ENCODE measurements at places on chromosomes 13 and 19. TPM values are rescaled to one million over a fixed set of nuclear protein-coding genes. Genes with fewer than 3 reads are reported as not detected.

Gene MBD3L3
- not detected for total RNA-seq

- no peak for DNase-seq
Observed at GRCh38 chr13:98768522-98768921, 16.1 kb upstream of the SLC15A1 start.

- DNase-seq: no peak
Observed at GRCh38 chr19:40009674-40010073, 12.8 kb downstream of the ZNF546 start.

Gene PALM
- not detected for total RNA-seq

- no peak for DNase-seq
Observed at GRCh38 chr19:33273881-33274662, 28.3 kb downstream of the CEBPA start.

Gene RUBCNL
- not detected for total RNA-seq

- no peak for DNase-seq
Observed at GRCh38 chr19:8307400-8307964, 676 bp downstream of the CD320 start.

- peak; percentile 89 for DNase-seq
Observed at GRCh38 chr13:97257800-97258799, 36.0 kb downstream of the MBNL2 start.

GRCh38 chr13:100751826-100752225 is 77.2 kb upstream of the TMTC4 start:
- no peak for DNase-seq

DNA sequence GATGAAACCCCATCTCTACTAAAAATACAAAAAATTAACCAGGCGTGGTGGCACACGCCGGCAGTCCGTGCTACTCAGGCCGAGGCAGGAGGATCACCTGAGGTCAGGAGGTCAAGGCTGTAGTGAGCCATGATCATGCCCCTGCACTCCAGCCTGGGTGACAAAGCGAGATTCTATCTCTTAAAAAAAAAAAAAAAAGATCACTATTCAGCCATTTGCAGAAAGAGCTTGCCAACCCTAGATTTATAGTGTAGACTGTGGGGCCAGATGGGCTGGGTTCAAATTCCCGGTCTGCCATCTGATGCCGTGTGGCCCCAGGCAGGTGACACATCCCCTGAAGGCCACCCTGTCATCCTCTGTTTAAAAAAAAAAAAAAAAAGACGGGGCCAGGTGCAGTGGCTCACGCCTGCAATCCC is 28.9 kb downstream of the SMIM24 start:
- DNase-seq: no peak

GRCh38 chr13:27242702-27243101 is 8.7 kb upstream of the RPL21 start:
- DNase-seq: no peak

DNA sequence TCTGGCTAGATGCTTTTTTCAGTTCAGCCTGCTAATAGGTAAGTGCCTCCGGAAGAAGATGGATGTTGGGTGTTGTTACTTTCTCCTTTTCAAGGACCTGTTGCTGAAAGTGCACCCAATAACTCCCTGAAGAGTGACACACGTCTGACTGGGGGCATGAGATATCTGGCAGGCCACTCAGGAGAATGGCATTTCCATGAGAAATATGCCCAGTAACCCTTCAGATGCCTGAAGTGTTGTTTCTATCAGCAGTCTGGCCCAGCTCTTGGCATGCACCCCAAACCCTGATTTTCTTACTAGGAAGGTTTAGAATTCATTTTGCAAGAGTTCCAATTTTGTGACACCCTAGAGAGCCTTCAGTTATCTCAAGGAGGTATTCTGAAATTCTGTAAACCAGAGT is 71.5 kb downstream of the ARHGAP35 start:
- DNase-seq: peak; percentile 63

DNA sequence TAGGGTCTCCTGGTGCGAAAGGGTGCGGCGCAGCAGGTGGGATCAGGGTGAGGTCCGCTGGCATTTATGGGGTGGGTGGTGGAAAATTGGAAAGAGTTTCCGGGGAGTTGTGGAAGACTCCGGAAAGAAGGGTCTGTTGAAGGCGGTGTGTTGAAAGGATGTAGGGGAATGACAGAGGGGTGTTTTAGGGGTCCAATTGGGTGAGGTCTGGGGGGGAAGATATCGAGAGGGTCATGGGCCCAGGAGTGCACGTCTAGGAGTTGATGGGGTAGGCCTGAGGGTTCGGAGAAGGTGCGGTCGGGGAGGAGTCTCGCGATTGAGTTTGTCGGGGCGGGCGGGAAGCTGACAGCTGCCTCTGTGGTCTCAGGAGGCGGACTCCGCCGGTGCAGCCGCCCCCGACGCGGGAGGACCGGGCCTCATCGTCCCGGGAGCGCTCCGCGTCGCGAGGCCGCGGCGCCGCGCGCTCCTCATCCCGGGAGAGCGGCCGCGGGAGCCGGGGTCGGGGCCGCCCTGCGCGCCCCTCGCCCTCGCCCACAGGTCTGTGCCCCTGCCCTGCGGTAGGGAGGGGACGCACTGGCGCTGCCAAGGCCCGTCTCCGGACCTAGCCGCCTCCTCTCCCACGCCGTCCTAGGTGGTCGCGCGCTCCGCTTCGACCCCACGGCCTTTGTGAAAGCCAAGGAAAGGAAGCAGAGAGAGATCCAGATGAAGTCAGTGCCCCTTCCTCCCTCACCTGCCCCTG is 7.0 kb downstream of the PGLYRP1 start:
- DNase-seq: no peak

Gene DOCK9
- total RNA-seq: 60.6 TPM

- DNase-seq: no peak
Observed at GRCh38 chr19:1070576-1070930, 3.6 kb downstream of the ARHGAP45 start.

DNA sequence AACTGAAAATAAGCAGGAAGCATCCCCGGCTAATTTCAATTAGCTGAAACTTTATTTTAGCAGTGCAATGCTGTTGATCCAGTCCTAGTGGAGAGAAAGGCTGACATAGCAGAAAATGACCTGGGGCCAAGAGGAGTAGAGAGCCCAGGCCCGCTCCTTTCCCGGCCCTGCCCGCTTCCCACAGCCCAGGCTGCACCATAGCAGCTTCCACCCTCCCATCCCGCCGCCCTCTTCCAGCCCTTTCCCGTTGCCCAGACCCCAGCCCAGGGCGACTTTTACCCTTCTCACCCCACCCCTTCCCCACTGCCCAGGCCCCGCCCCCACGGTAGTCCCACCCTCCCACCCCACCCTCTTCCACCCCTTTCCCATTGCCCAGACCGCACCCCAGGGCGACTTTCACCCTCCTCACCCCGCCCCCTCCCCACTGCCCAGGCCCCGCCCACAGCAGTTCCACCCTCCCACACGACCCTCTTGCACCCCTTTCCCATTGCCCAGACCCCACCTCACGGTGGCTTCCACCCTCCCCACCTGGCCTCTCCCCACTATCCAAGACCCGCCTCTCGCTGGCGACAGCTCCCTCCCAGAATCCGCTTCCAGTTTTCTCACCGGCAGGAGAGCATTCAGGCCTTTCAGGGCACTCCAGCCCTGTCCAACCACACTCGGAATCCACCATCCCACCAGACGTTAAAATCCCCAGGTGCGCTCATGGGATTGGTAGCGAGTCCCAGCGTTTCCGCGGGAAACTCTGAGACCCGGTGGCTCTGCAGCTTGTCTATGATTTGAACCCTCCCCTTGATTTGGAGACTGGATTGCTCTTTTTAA is 8.3 kb downstream of the ZNF160 start:
- DNase-seq: no peak

GRCh38 chr13:74871369-74872070 is 610.4 kb downstream of the TBC1D4 start:
- no peak for DNase-seq

DNA sequence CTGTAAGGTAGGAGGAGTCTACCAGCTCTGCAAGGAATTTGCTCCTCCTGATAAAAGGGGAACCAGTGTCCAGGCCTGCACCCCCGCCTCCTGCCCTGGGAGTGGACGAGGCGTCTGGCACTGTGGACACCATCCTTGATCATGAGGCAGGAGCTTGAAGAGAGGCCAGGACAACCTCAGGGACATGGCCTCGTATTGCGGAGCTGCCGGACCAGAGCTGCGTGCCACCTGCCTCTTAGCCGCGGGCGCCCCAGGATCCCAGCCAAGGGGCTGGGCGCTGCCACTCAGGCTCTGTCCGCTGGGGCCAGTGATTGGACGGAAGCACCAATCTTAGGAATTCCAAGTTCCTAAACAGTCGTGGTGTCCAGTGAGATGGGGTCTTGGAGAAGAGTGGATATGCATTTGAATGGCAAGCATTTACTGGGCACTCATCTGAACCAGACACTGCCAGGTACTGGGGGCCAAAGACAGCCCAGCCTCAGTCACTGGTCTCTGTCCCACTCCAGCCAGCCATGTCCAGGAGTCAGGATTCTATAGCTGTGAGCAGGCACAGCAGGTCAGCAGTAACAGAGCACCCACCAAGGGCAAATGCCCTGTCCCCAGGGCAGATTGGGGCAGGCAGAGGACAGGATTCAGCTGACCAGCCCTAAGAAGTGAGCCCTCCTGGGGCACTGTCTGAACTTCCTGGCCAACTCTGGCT is 39.1 kb upstream of the ANKRD10 start:
- DNase-seq: no peak

DNA sequence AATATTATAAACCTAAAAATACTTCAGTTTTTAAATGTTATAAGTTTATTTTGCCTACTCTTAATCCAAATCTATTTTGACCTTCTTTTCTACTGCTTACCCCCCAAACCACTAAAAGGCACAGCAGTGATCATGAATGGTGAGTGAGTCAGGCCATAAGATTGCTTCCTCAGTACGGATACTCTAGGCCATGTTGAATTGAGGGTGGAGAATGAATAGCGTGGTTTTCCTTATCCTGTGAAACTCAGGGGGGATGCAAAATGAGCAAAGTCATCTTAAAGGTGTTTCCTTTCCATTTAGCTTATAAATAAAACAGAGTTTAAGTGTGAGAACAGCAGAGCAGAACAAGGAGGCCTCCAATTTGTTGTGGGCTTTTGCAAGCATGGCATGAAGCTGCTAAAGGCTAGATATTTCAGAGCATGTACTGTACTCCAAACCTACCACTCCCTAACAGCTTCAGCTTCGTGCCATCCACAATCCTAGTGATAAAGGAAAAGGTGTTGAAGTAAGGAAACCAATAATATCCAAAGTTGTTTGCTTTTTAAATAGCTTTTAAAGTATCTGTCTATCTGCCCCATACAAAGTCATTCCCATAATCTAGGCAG is 25.0 kb downstream of the SERPINE3 start:
- peak; percentile 27 for DNase-seq

Gene PODNL1
- total RNA-seq: not detected

- DNase-seq: no peak
Observed at GRCh38 chr19:29708554-29709439, 6.3 kb downstream of the C19orf12 start.

- DNase-seq: no peak
Observed at GRCh38 chr19:19538061-19538784, at the start of gene CILP2. Gene CILP2 (plus strand): TSS chr19:19538265. CDS start chr19:19538350, 85 bp downstream.

Gene PLK5
- not detected for total RNA-seq

DNA sequence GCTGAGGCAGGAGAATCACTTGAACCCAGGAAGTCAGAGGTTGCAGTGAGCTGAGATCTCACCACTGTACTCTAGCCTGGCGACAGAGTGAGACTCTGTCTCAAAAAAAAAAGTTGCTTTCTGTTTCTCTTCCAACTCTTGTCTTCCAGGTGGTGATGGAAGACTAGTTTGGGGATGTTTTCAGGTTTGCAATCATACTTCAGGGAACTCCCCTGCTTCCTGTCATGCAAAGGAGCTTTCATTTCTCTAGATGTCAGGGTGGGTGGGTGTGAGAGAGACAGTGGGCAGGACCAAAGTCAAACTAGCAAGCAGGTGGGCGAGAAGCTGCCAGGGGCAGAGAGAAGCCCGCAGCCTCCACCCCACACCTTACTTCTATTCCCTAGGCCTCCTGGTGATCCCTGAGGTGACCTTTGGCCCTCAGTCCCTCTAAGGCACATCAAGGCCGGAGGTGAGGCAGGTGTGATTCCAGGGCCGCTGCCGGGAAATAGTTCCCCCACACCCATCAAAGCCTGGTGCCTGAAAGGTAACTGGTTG is 25.7 kb downstream of the CCNE1 start:
- no peak for DNase-seq

GRCh38 chr13:74929436-74929835 is 552.5 kb downstream of the TBC1D4 start:
- no peak for DNase-seq

DNA sequence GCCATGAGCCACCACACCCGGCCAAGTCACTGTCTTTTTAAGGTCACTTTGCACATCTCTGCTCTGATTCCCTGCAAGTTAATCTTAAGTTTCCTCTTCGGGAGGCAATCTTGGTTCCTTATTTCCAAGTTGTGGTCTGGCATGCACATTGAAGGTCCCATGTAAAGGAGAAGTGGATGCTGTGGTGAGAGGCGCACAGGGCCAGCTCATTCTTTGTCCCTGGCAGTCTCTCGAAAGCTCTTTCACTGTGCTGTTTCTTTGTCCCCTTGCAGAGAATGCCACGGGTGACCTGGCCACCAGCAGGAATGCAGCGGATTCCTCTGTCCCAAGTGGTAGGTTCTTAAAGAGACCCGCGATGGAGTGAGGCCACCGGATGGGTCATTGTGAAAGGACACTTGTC is 16.4 kb upstream of the C19orf33 start:
- DNase-seq: no peak

DNA sequence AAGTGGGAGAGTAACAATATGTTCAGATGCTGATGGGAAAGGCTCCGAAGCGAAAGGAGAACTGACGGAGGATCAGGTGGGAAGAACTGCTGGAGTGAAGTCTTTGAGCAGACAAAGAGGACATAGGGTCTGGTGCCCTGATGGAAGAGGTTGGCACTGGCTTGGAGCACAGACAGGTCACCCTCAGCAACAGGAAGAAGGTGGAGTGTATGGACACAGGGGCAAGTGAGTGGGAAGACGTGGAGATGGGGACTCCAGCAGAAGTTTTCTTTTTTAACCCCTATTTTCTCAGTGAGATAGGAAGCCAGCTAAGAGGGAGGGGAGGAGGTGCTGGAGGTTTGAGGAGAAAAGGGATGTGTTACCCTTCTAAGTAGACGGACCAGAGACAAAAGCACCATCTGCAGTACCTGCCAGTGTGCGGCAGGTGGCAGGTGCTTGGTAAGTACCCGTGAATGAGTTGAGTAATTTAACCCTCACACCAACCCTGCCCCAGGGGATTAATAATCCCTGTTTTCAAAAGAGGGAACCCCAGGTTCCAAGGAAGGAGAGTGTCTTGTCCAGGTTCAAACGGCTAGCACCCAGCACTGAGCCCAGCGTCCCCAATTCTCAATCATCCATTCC is 11.2 kb downstream of the HAS1 start:
- no peak for DNase-seq

DNA sequence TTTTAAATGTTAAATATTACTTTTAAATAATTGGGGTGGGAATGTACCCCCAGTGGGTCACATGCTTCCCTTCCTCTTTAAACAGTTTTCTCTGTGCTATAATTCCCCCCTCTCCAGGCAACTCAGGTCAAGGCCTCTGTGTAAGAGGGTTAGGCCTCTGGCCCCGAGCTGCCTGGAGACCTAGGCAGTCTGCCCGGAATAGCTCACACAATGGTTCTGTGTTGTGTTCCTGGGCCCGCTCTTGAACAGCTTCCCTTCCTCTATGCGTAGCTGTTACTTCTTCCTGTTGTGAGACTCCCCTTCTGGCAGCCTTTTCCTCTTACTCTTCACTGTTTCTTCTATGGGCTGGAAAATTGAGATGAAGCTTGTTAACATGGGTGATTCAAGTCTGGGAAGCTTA is 14.8 kb upstream of the ZNF492 start:
- DNase-seq: no peak

Gene CKM
- total RNA-seq: not detected

GRCh38 chr13:20465218-20465879 is 60.3 kb downstream of the CRYL1 start:
- no peak for DNase-seq

GRCh38 chr19:56690670-56691069 is 19.1 kb upstream of the ZNF835 start:
- DNase-seq: no peak

GRCh38 chr19:47573071-47574026 is at the start of gene ZNF541:
Gene ZNF541 (minus strand): TSS chr19:47573148. CDS start chr19:47555856, 17,292 bp downstream.
- DNase-seq: no peak
